ENCODE measurements at places on chromosomes 16 and 17.

- DNase-seq: no peak
Observed at GRCh38 chr17:43399839-43400328, 1.1 kb downstream of the ARL4D start.

DNA sequence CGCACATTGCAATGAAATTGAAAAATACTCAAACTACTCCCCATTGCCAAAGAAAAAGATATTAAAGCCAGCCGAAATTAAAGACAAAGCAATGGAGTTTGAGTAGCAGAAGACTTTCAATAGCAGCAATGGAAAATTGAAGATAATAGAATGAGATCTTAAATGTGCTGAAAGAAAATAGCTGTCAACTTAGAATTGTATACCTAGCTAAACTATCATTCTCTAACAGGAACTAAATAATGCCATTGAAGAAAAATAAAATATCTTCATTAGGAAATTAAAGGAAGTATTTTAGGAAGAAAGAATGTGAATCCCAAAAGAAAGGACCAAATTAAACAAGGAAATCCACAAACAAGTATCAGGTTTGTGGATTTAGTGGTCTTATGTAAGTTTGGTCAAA lies 165.6 kb downstream of the USP31 start:
- no peak for DNase-seq

DNA sequence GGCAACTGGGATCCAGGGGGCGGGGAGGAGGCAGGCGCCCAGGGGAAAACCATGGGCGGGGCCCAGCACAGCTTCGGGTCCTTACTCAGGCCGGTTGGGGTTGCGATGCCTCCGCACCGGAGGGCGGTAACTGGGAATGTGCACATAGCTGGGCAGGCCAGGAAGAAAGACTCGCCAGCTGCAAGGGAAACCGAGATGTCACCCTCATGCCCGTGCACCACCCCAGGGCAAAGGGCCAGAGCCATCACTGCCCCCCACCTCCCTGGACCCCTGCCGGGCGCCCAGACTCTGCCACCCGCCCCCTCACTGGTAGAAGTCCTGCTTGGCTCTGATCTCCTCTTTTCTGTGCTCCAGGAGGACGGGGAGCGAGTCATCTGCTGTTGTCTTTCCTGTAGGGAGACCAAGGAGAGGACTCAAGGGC lies 6.7 kb downstream of the ALOX12B start:
- no peak for DNase-seq

- DNase-seq: no peak
Observed at GRCh38 chr17:34850023-34850422, 111.2 kb downstream of the CCT6B start.

- DNase-seq: no peak
Observed at GRCh38 chr16:83743720-83744119, 64.1 kb upstream of the HSBP1 start.

DNA sequence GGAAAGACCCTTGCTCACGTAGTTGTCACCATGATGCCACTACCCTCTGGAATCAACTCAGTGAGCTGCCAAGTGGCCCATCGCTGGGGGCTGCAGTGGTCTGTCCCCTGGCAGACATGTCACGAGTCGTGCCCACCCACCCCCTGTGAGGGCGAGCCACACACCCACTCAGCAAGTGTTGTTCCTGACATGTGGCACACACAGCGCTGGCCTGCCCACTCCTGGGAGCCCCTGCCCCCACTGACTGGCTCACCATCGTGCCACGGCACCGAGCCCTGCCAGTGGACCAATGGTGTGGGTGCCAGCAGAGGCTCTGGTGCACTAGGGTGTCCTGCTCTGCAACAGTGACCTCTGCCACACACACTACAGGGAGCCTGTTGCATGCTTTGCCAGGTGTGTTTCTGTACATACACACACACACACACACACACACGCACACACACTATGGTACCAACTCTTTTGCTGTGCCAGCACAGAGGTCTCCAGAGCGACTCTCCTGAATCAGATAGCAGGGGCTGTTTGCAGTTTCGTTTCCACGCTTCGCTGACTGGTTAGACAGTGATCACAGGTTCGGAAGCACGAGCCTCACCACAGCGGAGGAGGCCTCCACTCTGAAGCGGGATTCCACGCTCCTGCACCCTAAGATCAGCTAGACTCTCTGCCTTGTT lies 7.7 kb downstream of the RTN4RL1 start:
- DNase-seq: peak; percentile 15

DNA sequence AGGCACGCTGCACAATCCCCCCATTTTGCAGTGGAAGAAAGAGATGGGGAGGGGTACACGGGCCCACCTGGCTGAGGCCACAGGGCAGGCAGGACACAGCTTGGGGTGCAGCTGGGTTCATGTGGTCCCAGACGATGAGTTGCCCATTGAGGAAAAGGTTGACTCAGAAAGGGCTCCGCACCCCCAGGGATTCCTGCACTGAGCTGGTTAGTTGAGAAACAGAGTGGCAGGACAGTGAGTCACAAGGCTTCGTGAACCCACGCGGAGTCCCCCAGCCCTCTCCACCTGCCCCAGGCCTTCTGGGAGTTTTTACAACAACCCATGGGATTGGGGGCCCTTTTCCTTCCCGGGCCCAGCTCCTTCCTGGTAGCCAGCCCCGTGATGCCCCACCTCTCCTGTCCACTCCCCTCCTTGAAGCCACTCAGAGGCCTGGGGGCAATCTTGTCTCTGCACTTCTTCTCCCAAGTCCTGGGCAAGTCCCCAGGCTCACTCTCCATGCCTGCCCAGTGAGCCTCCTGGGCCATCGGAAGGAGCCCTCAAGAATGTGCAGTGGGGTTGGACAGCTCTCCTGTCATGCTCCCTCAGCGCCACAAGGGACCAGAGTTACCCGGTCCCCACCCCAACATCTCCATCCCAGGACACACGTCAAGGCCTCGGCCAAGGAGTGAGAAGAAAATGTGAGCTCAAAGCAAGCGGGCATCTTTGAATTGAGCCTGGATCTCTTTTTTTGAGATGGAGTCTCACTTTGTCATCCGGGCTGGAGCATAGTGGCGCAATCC lies 251.2 kb downstream of the PARN start:
- no peak for DNase-seq

DNA sequence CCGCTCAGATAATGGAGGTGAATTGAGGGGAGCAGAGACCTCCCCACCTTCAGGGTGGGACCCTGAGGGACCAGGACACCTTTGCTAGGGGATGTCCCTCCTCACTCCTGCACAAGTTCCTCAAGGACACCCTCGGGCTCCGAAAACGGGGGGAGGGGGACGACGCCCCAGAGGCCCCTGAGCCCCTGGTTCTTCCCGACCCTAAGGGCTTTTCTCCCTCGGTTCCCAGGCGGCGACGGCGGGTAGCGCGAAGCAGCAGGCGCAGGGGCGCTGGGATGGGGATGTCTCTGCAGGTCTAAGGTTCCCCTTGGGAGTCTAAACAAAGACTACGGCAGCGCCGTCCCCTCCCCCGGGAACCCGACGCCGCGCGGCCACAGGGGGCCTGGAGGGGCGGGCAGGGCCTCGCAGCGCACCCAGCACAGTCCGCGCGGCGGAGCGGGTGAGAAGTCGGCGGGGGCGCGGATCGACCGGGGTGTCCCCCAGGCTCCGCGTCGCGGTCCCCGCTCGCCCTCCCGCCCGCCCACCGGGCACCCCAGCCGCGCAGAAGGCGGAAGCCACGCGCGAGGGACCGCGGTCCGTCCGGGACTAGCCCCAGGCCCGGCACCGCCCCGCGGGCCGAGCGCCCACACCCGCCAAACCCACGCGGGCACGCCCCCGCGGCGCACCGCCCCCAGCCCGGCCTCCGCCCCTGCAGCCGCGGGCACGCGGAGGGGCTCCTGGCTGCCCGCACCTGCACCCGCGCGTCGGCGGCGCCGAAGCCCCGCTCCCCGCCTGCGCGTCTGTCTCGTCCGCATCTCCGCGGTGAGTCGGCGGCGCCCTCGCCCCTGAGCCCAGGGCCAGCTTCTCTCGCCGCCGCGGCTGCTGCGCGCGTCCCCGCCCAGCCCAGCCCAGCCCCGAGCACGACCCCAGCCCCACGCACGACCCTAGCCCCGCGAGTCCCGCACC lies 36.7 kb upstream of the NDRG4 start:
- no peak for DNase-seq

GRCh38 chr17:17877529-17878358 lies 41.0 kb upstream of the SREBF1 start:
- no peak for DNase-seq

- DNase-seq: peak; percentile 49
Observed at GRCh38 chr17:45149669-45150664, 1.7 kb downstream of the HEXIM1 start.

- peak; percentile 16 for DNase-seq
Observed at GRCh38 chr16:89410794-89411309, 79.5 kb downstream of the ANKRD11 start.

- DNase-seq: peak; percentile 51
Observed at GRCh38 chr16:3021449-3022207, 1.5 kb downstream of the TNFRSF12A start.

- no peak for DNase-seq
Observed at GRCh38 chr17:70292366-70292765, 123.0 kb downstream of the KCNJ2 start.

DNA sequence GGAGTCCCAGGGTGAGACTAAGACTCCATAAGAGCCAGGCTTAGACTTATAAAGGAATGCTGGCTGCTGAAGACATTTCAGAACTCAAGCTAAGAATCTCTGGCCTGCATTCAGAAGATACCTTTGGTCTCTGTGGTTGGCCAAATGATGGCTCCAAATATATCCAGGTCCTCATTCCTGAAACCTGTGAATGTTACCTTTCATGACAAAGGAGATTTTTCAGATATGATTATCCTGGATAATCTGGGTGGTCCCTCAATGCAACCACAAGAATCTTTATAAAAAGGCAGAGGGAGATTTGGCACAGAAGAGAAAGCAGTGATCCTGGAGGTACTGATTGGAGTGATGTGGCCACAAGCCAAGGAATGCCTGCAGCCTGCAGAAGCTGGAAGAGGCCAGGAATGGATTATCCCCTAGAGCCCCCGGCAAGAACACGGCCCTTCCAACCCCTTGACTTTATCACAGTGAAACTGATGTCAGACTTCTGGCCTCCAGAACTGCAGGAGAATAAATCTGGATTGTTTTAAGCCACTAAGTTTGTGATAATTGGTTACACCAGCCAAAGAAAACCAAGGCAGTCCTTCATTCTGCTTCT lies 253.3 kb downstream of the SLC39A11 start:
- no peak for DNase-seq

DNA sequence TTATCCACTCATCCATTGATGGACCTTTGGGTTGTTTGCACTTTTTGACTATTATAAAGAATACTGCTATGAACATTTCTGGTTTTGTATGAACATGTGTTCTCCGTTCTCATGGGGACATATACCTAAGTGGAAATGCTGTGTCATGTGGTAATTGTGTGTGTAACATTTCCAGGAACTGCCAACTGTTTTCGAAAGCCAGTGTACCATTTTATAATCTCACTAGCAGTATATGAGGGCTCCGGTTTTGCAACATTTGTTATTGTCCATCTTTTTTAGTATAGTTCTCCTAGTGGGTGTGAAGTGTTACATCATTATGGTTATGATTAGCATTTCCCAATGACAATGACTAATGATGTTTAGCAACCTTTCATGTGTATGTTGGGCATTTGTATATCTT lies 5.1 kb upstream of the TRIM25 start:
- peak; percentile 100 for DNase-seq

DNA sequence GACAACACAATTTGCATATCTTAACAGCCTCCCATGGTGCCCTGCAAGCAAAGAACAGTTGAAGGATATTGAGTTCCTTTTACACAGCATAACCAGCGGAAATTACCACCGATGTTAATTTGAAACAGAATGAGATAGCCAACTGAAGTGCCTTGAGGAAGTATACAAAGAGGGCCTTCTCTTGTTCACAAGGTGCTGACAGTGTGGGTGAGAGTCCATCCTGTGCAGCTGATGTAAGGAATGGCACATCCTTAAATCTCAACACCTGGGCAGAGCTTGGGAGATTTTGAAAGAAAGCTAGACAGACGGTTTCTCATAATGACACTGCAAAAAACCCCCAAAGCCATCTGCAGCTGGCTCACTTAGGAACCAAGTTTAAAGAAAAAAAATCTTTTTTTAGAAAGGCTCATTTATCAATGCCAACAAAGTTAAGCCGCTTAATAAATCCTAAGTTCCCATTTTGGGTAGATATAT lies 818.6 kb downstream of the KCNJ2 start:
- DNase-seq: no peak

DNA sequence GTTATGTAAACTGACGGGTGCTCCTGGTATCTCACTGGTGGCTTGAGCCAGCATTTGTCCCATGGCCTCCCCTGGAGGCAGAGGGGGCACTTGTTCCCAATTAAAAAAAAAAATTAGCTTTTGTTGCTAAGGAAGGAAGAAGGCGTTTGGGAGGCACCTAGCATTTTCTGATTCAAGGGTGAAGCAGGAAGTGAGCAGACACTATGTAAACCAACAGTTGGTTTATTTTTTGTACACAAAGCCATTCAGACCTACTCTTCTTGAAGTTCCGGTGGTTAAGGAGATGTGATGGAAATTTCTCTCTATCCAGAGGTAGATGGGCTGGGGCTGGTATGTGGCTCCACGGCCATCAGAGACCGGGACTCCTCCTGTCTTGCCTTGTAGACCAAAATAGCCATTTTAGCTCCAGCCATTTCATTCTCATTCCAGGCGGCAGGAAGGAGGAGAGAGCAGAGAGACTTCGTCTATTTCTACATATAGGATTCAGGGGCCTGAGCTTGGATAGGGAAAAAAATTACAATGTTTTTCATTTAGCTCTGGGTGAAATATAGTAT lies 103.0 kb downstream of the SNX29 start:
- DNase-seq: no peak

DNA sequence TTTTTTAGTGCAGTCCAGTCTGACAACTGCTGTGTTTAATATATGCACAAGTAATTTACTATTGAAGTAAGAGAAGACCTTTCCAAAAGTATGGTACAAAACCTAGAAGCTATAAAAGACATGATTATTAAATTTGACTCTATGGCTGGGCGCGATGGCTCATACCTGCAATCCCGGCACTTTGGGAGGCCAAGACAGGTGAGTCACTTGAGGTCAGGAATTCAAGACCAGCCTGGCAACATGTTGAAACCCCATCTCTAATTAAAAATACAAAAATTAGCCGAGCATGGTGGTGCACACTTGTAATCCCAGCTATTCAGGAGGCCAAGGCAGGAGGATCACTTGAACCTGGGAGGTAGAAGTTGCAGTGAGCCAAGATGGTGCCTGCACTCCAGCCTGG lies 41.4 kb upstream of the VWA3A start:
- no peak for DNase-seq

DNA sequence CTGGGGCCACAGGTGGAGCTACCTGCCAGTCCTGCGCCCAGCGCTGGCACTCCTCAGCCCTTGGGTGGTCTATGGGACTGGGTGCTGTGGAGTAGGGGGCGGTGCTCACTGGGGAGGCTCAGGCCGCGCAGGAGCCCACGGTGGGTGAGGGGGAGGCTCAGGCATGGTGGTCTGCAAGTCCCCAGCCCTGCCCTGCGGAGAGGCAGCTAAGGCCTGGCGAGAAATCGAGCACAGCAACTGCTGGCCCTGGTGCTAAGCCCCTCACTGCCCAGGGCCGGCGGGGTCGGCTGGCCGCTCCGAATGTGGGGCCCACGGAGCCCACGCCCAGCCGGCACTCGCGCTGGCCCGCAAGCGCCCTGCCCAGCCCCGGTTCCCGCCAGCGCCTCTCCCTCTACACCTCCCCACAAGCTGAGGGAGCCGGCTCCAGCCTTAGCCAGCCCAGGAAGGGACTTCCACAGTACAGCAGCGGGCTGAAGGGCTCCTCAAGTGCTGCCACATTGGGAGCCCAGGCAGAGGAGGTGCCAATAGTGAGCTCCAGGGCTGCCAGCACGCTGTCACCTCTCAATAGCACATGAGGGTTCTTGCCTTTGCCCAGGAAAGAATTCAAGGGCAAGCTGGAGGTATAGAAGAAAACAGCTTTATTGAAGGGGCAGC lies 11.0 kb upstream of the EEF2KMT start:
- no peak for DNase-seq

- DNase-seq: no peak
Observed at GRCh38 chr17:33116021-33116551, 124.4 kb downstream of the SPACA3 start.
